ENCODE measurements at places on chromosomes 4 and X.

DNA sequence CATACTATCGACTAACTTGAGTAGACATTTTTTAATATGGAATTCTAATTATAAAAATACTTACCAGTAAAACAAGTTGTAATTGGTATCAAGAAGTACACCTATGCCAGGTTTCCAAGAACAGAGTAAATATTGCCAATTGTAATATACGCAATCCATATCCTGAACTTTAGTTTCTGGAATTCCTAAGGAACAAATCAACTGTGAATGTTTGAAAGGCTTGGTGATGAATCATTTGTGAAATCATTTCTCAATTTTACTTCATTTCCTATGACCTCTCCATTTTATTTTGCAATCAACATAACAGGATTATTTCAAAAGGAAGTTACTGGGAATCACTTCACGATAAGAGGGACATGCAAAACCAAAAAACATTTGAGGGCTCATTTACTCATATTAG, 3.7 kb downstream of the IL13RA2 start:
- DNase-seq = no peak

GRCh38 chrX:33923262-33923661, 208.9 kb downstream of the FAM47A start:
- DNase-seq = no peak

- DNase-seq = no peak
These were observed 517.1 kb upstream of the ZFP42 start for GRCh38 chr4:187478292-187479140.

DNA sequence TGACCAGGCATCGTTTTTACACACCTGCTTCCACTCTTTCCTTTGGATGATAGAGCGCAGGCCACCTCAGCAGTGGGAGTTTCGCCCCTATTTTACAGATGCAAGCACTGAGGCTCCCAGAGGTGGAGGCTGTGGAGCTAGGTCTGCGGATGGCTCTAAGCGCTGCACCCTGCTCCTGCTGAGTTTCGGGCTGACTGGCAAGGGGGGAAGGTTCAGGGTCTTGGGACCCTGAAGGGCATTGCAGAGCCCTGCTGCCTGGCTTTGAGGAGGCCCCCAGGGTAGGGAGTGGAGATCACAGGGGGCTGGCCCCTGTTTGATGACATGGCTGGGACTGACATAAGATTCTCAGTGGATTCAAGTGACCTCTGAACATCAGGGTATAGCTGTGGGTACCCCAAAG, 62.8 kb upstream of the NKX1-1 start:
- DNase-seq = no peak

DNA sequence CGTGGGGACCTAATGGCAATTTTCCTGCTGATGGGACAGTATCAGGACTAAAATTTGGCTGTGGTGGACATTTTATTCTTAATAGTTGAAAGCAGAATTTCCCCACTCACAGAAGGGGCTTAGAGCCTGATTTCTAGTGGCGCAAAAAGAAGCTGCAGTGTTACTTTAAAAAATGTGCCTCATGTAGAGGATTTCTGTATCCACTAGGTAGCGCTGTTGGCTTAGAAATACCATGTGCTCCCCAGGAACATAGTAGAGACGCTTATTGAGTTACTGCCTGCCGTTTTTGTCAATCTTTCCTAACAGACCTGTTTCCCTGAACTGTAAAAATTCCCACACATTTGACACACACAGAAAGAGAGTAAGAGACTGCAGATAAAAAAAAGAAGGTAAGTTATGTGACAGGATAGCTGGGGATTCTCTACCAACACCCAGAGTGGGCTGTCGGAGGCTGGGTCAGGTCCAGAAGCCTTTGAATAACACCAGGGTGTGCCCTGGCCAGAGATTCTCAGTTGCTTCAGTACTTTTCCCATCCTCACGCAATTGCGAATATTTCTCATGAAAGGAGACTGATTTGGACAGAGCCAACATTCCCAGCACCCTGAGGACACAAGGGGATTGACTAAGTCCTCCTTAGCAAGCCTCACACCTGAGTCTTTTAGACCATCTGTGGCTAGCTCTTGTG, 88.4 kb downstream of the ZXDA start:
- peak; percentile 52 for DNase-seq

DNA sequence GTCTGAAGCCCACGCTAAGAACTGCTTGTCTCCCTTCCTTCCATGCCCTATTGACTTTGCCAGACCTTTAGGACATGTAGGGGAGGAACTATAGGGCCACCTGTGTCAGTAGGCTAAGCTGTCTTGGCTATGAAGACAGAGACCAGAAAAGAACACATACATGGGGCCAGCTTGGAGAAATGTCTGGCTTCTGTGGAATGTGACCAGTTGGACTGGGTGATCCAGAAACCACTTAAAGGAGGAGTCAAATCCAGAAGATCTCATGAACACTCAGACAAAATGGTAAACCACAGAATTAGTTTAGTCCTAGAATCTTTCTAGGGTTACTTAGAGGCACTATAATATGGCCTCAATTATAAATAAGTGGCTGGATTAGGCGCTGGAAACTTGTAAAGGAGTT, 42.0 kb downstream of the PHKA2 start:
- no peak for DNase-seq

GRCh38 chr4:159220353-159220752, 117.5 kb downstream of the RAPGEF2 start:
- DNase-seq = no peak

GRCh38 chr4:24642981-24643547, 58.7 kb upstream of the DHX15 start:
- no peak for DNase-seq

DNA sequence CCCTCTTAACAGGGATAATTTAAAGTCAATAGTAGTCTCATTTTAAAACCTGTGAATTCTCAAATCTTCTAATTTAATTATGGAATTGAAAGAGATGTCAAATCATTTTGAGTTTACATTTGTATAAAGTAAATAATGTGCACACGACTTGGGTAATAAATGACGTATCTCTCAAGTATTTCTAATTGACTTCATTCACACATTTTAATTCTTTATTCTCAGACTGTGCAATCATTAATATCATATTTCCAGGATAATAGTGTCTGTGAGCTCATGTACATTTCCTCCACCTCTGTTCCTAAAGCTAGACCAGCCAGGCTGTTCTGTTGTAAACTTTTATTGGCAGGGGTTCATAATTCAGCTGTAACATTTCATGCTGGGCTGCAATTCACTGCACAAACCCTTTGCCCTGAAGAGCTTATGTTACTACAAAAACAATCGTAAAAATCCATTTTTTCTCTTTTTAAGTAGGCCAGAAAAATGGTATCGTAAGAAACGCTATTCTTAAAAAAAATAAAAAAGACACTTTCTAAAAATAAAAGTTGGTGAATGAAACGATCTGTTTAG, 1103.1 kb upstream of the TENM3 start:
- no peak for DNase-seq

- DNase-seq = no peak
These were observed 530.4 kb upstream of the IGFBP7 start for GRCh38 chr4:57640391-57641100.

DNA sequence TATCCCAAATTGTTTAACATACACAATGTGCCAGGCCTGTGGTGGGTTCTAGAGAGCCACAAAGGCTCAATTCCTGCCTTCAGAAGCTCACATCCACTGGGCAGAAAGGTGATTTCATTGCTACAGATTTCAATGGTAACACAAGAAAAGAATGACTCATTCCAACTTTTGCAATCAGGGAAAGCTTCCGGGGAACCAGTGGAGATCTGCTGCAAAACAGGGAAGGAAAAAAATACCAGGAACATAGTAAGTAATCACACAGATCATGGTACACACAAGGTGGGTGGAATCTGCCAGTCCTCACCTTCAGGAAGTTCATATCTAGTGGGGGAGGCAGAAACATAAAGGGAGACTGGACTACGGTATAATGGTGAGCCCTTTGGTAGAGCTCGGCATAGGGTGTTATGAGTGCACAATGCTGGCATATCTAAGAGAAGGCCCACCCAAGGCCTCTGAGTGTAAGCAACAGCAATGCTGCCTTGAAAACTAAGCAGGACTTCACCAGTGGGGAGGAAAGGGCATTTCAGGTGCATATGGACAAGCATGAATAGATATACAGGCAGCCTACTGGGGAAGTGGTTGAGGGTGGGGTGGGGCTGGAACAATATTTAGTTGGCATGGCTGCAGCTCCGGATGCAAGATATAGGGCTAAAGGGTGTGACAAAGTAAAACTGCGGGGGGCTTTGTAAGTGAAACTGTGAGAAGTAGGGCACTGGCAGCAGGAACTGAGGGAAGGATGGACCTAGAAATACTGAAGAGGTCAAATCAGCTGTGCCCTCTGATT, 24.2 kb downstream of the GPRIN3 start:
- DNase-seq = no peak

- DNase-seq = no peak
These were observed 65.3 kb upstream of the FBXW7 start for GRCh38 chr4:152601156-152601555.

DNA sequence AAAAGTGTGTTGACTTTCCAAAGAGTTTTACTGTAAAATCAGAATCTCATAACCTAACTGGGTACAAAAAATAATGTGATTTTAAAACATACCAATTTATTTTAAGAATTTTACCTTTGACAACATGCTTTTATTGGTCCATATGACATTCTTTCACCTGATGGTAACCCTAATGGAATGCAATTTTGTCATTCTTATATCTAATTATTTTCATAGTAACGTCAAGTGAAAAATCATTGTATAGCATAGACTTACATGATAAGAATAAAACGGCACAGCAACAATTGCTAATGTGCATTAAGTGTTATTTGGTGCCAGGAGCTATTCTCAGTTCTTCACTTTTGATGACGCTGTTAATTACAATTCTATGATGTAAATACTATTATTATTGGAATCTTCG, 13.6 kb downstream of the UNC5C start:
- DNase-seq = no peak

DNA sequence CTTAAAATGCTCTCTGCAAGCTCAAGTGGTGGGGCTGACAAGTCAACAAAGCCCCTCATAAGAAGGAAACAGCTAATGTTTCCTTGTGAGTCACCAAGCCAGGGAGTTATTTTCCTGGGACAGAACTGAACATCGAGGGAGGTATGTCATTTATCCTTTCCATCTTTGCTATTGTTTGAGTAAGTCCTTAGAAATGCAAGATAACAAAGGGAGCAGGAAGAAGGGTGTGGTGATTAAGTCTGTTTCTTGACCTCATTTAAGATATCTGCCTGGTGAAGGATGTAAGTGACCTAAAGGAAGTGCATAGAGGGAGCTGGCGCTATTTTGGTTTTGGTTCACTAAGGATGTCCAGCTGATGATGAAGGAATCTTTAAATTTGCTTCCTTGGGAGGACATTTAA, 39.9 kb downstream of the ATG4A start:
- DNase-seq = no peak

GRCh38 chr4:180766045-180766444, 1477.2 kb upstream of the TENM3 start:
- no peak for DNase-seq

GRCh38 chr4:155759372-155760252, 791 bp downstream of the GUCY1B1 start:
- peak; percentile 57 for DNase-seq

- DNase-seq = no peak
These were observed 54.7 kb upstream of the NPNT start for GRCh38 chr4:105840426-105841174.
